NCI-H446 (cell line): ENCODE measurements at places on chromosomes 12 and 14.

DNA sequence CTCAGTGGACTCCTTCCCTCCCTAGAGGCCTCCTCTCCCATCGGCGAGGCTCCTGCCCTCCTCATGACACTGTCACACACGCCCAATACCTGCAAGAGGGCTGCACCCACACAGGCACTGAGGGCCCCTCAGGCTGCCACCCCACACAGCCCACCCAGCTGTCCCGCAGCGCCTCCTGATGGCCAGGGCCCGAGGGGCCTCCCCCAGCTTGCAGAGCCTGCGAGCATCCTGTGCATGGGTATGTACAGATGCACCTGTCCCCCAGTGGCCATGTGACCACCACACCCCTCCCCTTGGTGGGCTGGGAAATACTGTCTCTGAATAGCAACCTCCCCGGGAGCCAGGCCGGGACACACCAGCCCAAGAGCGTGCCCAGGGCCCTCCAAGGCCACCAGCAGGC lies 19.0 kb upstream of the NUDT14 start:
- no peak for DNase-seq

DNA sequence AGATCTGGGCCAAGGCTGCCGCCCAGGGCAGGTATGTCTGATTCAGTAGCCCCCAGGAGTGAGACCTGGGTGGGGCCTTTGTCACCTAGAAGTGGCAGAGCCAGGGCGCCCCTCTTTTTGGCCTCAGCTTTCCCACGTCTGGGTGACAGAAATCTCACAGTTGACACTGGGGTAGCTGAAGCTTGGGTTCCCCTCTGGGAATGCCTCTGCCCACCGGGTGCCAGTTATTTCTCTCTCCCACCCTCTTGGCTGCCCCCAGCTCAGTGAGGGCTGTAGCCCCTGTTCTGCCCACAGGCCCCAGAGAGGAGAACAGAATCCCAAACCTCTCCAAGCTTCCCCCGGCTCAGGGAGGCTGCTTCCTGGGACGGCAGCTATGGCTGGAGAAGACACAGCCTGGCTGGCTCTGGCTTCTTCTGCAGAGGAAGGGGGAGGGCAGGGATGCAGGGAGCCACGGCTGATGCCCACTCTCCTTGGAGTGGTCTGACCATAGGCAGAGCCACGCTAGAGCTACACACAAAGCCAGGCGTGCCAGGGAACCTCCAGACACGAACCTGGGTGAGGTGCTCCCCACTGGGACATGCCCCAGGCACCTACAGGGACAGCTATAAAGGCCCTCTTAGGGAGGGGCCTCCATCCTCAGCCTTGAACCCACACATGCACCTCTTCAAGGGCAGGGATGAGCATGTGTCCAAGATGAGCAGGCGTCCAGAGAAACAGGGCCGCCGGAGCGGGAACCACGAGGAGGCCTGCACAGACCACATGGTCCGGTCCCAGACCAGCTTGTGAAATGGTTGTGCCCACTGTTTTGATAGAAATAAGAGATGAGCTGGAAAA lies 51.7 kb downstream of the BEGAIN start:
- DNase-seq, result no peak

DNA sequence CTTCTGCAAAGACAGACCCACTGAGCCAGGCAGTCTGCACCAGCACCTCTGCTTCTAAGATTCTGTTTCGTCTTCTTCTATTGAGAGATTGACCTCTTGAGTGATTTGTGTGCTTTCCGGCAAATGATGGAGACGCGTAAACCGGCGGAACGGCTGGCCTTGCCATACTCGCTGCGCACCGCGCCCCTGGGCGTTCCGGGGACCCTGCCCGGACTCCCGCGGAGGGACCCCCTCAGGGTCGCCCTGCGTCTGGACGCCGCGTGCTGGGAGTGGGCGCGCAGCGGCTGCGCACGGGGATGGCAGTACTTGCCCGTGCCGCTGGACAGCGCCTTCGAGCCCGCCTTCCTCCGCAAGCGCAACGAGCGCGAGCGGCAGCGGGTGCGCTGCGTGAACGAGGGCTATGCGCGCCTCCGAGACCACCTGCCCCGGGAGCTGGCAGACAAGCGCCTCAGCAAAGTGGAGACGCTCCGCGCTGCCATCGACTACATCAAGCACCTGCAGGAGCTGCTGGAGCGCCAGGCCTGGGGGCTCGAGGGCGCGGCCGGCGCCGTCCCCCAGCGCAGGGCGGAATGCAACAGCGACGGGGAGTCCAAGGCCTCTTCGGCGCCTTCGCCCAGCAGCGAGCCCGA lies 703 bp downstream of the ASCL4 start:
- no peak for DNase-seq

- DNase-seq, result no peak
Observed at GRCh38 chr12:8991371-8992345, 2.3 kb downstream of the KLRG1 start.
